Psoas muscle (tissue), 8 donors: ENCODE measurements at places on chromosomes 11 and 22. TPM values are rescaled to one million over a fixed set of nuclear protein-coding genes. Genes with fewer than 3 reads are reported as not detected.

PLCB3 gene
- total RNA-seq, result 10.4 TPM

MRPL16 gene
- 47.2 TPM for total RNA-seq

SCN4B gene
- 7.7 TPM for total RNA-seq

DNA sequence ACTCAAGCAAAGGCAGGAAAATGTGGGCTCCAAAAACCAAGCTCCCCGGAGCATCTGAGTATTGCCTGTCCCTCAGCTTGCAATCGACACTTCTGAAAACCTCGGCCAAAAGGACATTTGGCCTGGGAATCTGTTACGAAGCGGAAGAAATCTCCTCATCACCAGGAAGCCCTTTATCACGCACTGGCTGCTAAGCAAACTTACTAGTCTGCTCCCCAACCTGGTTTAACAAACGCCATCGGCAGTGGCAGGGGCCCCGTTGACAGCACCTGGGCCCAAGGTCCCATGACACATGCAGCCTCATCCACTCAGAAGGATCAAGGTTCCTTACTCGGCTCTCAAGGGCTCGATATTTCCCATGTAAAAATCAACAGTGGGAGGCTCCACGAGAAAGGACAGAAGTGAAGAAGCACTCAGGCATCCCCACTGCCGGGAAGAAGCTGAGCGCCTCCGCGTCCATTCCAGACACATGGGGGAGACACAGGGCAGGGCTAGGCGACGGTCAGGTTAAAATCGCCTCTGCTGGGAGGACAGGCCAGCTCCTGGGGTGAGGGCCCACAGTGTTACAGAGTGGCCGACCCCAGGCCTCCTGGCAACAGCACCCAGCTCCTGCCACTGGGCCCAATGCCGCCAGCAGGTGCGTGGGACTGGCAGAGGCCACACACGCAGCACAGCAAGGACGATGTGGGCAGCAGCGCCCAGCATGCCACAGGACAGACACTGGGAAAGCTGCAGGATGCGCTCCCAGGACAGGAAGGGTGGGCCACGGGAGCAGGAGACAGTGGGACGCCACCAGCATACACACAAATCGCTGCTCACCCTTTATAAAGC lies 27.1 kb downstream of the BRD1 start:
- no peak for DNase-seq

- no peak for DNase-seq
Measured at GRCh38 chr11:64741375-64742086, 2.4 kb downstream of the RASGRP2 start.

GRCh38 chr22:50276143-50276542 lies 6.0 kb upstream of the MAPK11 start:
- DNase-seq, result peak; percentile 61

GRCh38 chr11:43874738-43875137 lies 5.9 kb upstream of the ALKBH3 start:
- DNase-seq, result no peak
